ENCODE measurements at places on chromosomes 6 and 20. TPM values are rescaled to one million over a fixed set of nuclear protein-coding genes. Genes with fewer than 3 reads are reported as not detected.

HDGFL1 gene
- not detected for total RNA-seq

SS18L1 gene
- total RNA-seq: 10.9 TPM

RSPH4A gene
- 0.11 TPM for total RNA-seq

PTCHD4 gene
- not detected for total RNA-seq

POU3F2 gene
- not detected for total RNA-seq

MUC22 gene
- 0.05 TPM for total RNA-seq

ARMC12 gene
- total RNA-seq: 0.47 TPM

MEP1A gene
- not detected for total RNA-seq

TRIM31 gene
- total RNA-seq: 2.1 TPM

FERMT1 gene
- total RNA-seq: 19.4 TPM

PSORS1C2 gene
- not detected for total RNA-seq

ANKRD6 gene
- 2.1 TPM for total RNA-seq

SLC39A7 gene
- total RNA-seq: 115 TPM

FAXC gene
- 6.5 TPM for total RNA-seq

C6orf163 gene
- 0.24 TPM for total RNA-seq

ULBP2 gene
- total RNA-seq: 3.8 TPM

SYNJ2 gene
- total RNA-seq: 66.1 TPM

BTBD3 gene
- 16.7 TPM for total RNA-seq

HSPA1L gene
- total RNA-seq: 2.1 TPM

PPP1R3G gene
- 1.6 TPM for total RNA-seq

All from A549 treated with CpdA at 1 μM for 4 hours (cell line).